ENCODE measurements at places on chromosomes 1 and 21. TPM values are rescaled to one million over a fixed set of nuclear protein-coding genes. Genes with fewer than 3 reads are reported as not detected.

GRCh38 chr1:22861764-22862440, 110.8 kb downstream of the LACTBL1 start:
- DNase-seq, result peak; percentile 18

GRCh38 chr1:217342105-217342504, 288.8 kb downstream of the GPATCH2 start:
- no peak for DNase-seq

- DNase-seq, result no peak
Measured at GRCh38 chr1:234750922-234751627, 141.1 kb upstream of the IRF2BP2 start.

GRCh38 chr1:109788695-109789521, 25.2 kb upstream of the EPS8L3 start:
- DNase-seq, result peak; percentile 35

GRCh38 chr1:19250629-19251304, 557 bp downstream of the EMC1 start:
- peak; percentile 20 for DNase-seq

DNA sequence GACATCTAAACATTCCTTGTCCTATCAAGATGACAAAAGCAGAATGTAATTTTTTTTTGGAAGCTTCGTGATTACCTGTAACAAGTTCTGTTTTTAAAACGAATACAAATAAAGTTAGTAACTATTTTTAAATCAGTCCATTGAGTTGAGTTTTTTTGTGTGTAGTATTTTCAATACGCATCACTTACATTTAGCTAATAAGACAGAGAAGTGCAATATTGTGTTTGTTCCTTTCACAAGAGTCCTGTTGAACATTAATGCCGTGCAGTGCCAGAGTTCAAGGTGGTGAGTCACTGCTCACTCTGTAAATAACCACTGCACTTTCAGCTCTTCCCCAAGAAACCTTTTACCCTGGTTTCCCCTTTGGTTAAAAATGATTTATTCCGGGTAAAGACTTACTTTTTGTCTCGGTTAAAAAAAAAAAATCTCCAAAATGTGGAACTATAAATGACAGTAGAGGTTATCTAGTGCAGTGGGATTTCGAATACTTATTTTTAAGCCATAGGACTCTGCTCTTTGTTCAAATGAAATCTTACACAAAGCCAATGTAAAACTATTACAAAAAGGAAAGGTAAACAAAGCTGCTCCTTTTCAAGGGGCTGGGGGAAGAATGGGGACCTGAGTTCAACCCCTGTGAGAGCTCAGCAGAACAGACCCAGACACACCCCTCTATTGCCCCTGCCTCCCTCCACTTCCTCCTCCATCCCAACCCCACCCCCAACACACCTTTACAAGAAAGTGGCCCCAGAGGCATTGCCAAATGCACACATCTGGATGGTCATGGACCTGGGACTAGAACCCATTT, 14.8 kb upstream of the NCMAP start:
- DNase-seq, result peak; percentile 56

GRCh38 chr1:230144758-230145504, 77.9 kb downstream of the GALNT2 start:
- DNase-seq, result no peak

- no peak for DNase-seq
Measured at GRCh38 chr1:50750021-50750619, 209.9 kb downstream of the FAF1 start.

- DNase-seq, result no peak
Measured at GRCh38 chr1:44146536-44147361, 5.3 kb upstream of the KLF18 start.

MMP23B gene
- total RNA-seq, result 0.61 TPM

RNU1-2 gene
- 1,390 TPM for total RNA-seq

Data from activated CD4-positive, alpha-beta memory T cell treated with anti-CD3 and anti-CD28 coated beads for 36 hours (primary cell).